ENCODE measurements at places on chromosomes 1 and 21. TPM values are rescaled to one million over a fixed set of nuclear protein-coding genes. Genes with fewer than 3 reads are reported as not detected.

DNA sequence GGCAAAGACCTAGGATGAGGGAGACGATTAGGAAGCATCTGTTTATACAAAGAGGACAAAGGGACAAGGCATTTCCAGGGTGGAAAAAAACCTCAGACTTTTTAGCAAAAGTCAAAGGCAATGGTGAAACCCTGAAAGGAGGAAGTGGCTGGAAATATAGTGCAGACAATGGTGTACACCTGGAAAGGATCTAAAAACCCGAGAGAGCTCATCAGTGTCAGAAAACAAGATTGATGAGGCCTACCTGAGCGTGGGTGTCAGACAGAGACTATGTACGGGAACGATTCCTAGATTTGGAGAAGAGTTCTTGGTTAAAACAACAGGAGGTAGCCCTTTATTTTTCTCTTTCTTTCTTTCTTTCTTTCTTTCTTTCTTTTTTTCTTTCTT lies 68.8 kb upstream of the HUNK start:
- no peak for DNase-seq

GRCh38 chr1:85597709-85598108 lies 17.1 kb downstream of the CCN1 start:
- no peak for DNase-seq

DNA sequence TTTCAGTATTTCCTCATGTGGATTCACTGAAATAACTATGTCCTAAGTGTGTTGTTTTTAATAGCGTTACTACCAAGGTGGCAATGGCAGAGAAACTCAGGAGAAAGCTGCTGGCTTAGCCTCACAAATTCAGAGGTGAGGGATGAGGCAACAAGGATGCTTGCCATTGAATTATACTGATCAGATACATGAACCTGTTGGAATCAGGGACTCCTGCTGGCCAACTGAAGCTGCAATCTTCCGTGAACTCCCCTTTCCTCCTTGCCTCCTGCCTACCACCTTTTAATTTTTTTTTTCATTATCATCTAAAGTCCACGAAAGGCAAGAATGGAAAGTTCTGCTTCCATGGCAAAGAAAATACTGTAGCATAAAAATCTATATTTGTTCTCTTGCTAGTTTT lies 254.7 kb downstream of the NFIA start:
- no peak for DNase-seq

- DNase-seq = no peak
Observed at GRCh38 chr1:2504225-2504948, 22.0 kb downstream of the PANK4 start.

GRCh38 chr1:196660272-196660671 lies 8.4 kb downstream of the CFH start:
- DNase-seq = no peak

Gene KRTAP19-3
- total RNA-seq = not detected

DNA sequence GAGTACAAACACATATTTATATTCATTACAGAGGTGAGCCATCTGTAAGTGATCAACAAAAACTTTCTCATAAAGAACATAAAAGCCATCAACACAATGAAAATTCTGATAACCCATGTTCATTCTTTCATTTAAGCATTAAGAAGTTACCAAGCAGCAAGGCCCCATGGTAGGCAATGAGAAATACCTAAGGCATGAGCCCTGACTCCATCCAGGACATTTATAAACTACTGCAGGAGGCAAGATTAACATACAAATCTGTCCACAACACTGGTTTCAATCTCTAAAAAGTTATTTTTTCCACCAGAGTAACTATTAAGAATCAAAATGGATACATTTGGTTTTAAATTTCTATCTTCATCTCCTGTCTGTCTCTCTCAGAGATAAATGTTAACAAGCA lies 76.1 kb downstream of the SIPA1L2 start:
- no peak for DNase-seq

Gene STYXL2
- 0.32 TPM for total RNA-seq

Gene VAV3
- 4.0 TPM for total RNA-seq

DNA sequence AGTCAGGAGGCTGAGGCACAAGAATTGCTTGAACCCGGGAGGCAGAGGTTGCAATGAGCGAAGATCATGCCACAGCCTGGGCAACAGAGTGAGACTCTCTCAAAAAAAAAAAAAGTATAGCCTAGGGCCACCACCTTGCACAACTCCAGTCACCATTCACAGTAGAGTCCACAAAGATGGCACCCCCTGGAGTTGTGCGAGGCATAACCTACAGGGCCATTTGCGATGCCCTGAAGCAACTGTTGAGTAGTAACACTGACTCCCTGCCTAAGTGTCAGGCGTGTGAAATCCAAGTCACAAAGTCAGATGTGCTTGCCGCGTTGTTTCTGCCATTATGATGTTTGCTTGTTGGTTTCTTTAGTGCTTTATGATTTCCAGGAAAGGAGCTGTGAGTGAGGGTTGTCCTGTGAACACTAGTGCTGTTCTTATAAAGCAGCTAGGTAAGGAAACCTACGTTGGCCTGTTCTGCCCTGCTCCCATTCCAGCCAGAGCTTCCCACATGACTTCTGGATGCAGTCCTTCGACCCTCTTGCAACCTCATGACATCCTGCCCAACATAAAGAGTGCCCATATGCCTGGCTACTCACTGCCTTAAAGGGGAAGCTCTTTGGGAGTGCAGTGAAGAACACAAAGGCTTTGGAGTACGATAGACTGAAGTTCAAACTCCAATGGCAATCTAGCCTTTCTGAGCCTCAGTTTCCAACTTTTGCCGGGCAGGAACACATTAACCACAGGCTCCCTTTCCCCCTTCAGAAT lies 29.8 kb downstream of the FHAD1 start:
- no peak for DNase-seq

All from esophagus muscularis mucosa (tissue), 4 donors.